Glomerular endothelial cell (primary cell): ENCODE measurements at places on chromosomes 2 and 18.
A peak's percentile ranks its signal among the peaks of the same experiment; 100 is the strongest.

- no peak for DNase-seq
Observed at GRCh38 chr2:123747326-123747725, 277.8 kb upstream of the CNTNAP5 start.

- no peak for DNase-seq
Observed at GRCh38 chr2:127321303-127321702, 27.4 kb upstream of the ERCC3 start.

DNA sequence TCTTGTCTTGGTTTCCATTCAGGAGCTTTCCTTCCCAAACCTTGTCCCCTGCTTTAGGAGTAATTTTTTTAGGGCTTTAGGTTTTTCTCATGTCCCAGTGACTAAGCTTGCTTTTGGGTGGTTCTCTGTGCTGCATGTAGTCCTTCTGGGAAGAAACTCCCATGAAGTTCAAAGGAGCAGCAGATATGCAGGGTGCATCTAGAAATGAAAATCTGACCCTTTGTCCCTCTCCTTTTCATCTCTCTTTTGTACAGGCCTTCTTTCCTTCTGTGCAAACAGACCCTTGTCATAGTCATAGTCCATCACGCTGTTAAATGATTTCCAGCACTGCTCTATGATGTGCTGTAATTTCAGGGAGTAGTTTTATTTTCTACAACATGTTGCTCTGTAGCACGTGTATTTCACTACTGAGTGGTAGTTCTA, 20.4 kb downstream of the FMNL2 start:
- no peak for DNase-seq

DNA sequence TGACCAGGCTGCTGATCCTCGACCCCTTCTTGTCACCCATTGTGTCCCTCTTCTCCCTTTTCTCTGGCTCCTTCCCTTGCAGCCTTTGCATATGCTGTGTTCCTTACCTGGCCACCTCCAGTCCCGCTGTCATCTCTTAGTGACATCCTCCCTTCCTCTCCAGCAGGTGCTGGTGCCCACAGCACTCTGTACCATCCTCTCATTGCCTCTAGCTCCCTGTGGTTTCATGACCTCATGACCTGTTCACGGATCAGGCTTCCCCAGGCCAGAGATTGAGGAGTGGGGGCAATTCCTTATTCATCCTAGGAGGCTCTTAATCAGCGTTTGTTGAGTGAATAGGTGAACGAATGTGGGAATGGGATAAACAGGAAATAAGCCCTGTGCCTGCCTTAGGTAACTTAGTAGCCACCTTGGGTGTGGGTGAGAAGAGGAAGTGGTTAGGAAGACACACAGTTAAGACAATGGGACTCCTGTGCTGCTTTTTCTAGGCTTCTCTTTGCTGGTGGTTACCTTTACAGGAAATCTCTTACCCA, 35.5 kb downstream of the ITGA6 start:
- no peak for DNase-seq

DNA sequence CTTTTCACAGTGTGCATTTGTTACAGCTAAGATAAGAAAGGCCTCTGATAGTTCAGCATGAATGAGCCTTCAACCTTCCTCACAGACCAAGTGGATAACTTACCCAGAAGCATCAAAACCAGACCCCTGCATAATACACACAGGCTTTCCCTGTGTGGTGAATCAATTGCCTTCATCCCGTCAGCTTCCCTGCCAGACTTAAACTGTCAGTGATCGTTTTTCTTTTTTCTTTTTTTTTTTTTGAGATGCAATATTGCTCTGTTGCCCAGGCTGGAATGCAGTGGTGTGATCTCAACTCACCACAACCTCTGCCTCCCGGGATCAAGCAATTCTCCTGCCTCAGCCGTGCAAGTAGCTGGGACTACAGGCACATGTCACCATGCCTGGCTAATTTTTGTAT, 20.5 kb upstream of the SLC35F5 start:
- no peak for DNase-seq

- DNase-seq = no peak
Observed at GRCh38 chr18:63312737-63313395, 6.7 kb downstream of the BCL2 start.

DNA sequence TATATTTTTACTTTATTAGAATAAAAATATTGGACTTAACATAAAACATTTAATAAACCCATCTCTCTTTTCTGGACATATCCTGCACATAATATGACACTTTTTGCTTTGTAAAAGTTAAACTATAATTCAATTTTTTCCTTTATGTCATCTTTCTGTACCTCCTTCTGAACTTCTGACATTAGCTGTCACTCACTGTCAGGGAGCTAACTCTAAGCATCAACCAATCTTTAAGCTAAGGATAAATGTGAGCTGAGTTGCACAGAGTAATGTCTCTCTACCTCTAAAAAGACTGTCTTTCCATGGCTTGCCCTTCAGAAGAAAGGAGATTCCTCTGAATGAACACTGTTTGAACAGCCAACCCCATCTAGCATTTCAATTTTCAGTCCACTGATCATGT, 948.6 kb upstream of the CHAC2 start:
- no peak for DNase-seq

DNA sequence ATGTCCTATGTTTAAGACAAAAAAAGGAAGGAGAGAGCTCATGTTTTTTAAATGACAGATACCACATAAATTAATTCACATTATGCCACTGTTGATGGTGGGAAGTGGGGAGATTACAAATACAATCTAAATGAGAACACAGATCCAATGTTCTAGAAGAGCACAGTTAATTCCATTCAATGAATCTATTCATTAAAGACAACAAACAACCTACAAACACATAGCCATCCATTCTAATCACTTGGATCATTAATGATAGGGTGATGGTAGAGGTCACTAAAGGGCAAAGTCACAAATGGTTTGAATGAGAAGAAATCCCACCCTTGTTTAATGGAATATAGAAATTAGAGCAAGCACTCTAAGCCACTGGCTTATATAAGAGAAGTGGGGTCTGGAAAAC, 21.7 kb downstream of the HNRNPA3 start:
- no peak for DNase-seq

DNA sequence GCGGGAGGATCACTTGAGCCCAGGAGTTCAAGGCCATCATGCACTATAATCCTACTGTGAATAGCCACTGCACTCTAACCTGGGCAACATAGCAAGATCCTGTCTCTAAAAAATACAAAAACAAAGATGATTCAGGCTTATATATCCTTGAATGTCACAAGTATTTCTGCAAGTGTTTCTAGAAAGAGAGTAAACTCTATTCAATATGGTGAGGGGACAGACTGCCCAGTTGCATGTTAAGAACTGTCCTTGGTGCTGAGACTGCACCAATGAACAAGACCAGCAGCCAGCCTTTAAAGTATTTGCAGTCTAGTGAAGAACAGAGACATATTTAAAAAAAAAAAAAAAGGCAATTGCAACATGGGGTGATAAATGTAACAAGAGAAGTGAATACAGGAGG, 16.4 kb downstream of the MAP3K19 start:
- no peak for DNase-seq

GRCh38 chr2:69531186-69531585, 94.0 kb upstream of the NFU1 start:
- no peak for DNase-seq

DNA sequence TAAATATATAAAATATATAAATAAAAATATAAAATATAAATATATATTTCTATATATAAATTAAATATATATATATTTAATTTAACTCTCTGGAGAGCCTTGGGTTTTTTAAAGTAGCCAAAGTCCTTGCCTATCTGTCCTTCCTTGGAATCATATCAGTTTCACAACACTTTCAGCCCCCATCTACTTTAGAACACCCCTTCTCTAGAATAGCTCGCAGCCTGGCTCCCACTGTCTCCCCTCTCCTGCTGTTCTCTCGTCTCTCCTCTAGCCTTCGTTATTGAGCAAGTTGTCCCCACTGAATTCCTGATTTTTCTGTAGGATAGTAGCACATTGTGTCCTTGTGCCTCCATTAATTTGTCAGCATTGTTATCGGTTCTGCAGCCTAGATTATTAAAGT, 677.0 kb downstream of the RNF144A start:
- DNase-seq = no peak

DNA sequence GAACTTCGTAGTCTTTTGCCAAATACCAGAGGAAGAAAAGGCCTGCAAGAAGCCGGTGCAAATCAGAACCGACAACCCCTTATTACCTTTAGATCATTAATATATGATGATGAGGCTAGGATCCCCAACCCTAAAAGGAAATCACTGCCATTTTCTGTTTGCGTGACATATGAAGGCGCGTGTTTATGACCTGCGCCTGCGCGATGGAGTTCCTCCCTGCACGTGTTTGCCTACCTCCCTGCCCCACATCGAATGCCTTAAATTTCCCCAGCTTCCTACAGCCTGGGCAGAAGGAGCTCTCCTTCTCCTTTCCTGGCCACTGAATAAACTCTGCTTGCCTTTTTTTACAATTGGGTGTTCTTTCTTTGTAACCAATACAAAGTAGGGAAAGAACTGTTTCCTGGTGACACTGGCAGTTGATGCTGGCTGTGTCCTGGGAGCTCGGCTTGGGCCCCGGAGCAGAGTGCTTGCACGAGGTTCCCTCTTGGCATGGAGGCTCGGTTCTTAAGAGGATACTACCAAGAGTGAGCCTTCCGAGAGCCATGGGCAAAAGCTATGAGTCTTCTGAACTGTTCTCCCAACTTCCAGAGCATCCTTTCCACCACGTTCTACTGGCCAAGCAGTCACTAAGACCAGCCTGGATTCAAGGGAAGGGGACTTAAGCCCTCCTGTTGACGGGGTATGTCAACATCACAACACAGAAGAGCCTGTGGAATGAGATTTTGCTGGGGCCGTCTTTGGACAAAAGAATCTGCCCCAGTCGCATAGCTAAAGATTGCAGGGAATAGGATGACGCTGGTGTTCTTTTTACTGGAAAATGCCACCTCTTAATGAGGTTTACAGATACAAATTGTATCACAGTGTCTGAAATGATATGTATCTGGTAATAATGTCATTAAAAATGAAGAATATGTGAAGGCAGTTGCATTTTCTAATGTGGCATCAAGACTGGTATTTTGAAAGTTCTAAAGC, 179.8 kb downstream of the SH3BP4 start:
- no peak for DNase-seq

- no peak for DNase-seq
Observed at GRCh38 chr2:70084973-70085710, 2.1 kb upstream of the PCBP1 start.

DNA sequence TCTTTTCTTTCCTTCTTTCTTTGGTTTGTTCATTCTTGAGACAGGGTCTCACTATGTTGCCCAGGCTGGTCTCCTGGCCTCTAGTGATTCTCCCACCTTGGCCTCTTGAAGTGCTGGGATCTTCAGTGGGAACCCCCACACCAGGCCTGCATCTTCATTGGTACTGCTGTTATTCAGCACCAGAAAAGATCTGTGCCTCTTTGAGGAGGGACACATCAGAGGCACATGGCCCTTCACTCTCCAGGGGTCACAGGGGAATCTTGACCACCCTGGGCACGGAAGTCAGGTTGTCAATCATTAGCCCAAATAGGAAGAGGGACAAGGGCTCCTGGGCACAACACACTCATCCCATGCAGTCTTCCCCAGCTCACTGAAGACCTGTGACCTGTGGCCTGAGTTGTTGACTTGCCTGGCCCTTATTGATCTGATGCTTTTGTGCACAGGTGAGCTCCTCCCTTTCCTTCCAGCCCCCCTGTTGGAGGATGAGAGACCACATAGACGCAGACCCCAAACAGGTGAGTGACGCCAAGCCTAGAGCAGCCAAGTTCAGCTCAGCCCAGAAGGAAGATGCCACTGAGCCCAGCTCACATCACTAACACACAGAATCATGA, 33.0 kb upstream of the ODC1 start:
- no peak for DNase-seq

- no peak for DNase-seq
Observed at GRCh38 chr2:183125659-183126341, 1.6 kb downstream of the NUP35 start.

- DNase-seq = no peak
Observed at GRCh38 chr2:71757351-71757750, 304.0 kb downstream of the DYSF start.

- no peak for DNase-seq
Observed at GRCh38 chr2:117212562-117212961, 601.9 kb upstream of the DDX18 start.

DNA sequence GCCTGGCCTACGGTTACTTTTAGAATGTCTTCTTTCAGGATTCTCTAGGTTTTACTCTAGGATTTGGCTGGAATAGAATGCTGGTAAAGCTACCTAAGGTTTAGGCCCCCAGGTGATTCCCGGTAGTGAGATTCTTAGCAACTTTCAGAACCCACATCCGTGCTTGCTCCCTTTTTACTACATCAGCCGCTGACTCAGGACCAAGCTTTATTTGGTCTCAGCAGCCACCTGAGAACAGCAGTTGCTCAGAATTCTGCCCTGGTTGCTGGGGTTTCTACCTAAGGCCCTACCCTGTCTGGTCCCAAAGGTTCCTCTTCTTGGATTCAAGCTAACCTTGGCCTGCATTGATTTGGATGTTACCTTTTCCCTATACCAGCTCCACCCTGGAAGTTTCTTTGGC, 36.1 kb upstream of the NDUFV2 start:
- no peak for DNase-seq

DNA sequence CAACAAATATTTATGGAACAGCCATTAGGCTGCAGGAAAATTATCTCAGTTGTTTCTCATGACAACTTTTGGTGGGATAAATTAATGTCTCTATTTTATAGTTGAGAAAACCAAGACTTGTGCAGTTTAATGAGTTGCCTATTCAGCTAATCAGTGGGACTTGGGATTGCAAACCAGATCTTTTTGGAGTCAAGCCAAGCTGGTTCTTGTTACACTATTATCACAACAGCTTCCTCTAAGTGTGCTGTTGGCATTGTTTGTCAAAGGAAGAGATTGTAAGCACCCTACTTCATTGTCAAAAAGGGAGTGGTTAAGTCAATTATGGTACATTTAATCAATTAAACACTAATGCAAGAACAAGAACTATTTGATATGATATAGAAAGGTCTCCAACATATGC, 119.2 kb downstream of the PAX3 start:
- DNase-seq = no peak

DNA sequence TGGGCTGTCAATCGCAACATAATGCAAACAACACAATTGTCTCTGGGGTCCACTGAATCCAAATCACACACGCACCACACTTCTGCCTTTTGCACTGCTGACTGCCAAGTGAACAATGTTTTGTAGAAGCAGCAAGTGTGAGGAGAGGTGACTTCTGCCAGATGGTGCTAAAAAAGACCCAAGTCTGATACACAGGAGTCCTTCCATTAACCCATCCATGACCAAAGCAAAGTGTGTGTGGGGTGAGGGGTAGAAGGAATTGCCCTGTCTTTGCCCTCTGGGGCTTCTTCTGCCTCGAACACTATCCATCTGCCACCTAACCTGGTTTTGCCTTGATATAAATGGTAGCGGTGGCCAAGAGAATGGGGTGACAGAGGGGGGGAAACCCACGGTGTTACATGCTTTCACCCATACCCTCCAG, 50.0 kb downstream of the C2orf42 start:
- no peak for DNase-seq

- peak; percentile 16 for DNase-seq
Observed at GRCh38 chr2:164538240-164538866, 82.9 kb downstream of the GRB14 start.

GRCh38 chr18:32455361-32455760, 15.3 kb downstream of the GAREM1 start:
- no peak for DNase-seq

GRCh38 chr2:232696609-232697058, 497 bp upstream of the GIGYF2 start:
- no peak for DNase-seq

GRCh38 chr2:219430633-219431615, 3.7 kb upstream of the SPEG start:
- no peak for DNase-seq

GRCh38 chr2:197245829-197246804, 64.5 kb downstream of the ANKRD44 start:
- DNase-seq = no peak
